ENCODE measurements at places on chromosomes 11 and 22.
A peak's percentile ranks its signal among the peaks of the same experiment; 100 is the strongest.

DNA sequence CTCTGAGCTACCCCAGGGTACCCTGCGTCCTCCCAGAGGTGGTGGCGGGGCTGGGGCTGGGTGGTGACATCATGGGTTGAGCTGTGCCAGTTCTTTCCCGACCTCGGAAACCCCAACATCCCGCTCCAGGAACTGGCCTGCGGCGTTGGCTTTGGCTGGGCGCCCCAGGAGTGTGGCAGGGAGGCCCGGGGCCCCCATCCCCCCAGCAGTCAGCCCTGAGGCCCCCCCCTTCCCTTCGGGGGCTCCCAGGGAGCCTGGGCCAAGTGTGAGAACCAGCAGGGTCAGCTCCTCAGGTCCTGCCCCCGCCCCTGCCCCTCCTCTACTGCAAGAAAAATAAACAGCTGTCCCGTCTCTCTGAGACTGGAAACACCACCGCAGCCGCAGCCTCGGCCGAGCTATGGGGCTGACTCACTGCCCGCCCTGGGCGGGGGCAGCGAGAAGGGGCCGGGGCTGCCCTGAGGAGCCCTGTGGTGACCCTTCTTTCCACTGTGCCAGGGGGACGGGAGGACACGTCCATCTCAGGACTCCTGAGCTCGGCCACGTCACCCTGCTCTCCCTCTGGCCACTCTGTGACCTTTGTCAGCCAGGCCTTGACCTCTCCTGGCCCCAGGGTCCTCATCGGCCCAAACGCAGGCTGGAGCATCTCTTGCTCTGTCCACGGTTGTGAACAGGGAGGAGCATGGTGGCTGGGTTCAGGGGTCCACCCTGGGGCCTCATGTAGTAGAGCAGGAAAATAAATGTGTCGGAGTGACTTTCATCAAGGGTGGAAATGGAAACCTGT lies 73.4 kb downstream of the WNT7B start:
- no peak for DNase-seq

- DNase-seq = no peak
Observed at GRCh38 chr11:94673386-94673785, 94.8 kb upstream of the AMOTL1 start.

DNA sequence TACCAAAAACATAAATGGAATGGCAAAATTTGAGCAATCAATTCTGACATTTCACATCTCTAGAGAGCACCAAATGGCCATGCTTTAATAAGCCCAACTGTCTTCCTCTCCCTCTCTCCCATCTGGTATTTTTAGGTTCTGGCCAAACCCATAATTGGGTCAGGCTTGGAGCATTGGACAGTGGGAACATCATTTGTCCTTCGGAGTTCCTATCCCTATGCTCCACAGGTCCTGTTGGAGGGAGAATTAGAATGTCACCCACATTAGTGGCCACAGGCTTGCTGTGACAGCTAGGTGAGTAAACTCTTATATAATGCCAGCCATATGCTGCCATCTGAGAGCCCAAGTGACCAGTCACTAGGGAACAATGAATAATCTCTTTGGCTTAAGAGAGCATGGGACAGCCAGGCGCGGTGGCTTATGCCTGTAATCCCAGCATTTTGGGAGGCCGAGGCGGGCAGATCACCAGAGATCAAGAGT lies 251.0 kb upstream of the CCDC90B start:
- DNase-seq = no peak

- DNase-seq = peak; percentile 94
Observed at GRCh38 chr11:60841797-60842667, at the start of gene CCDC86. Gene CCDC86 (plus strand): TSS chr11:60842113. CDS start chr11:60842125, 12 bp downstream.

GRCh38 chr11:116413301-116414242 lies 359.2 kb downstream of the BUD13 start:
- no peak for DNase-seq

DNA sequence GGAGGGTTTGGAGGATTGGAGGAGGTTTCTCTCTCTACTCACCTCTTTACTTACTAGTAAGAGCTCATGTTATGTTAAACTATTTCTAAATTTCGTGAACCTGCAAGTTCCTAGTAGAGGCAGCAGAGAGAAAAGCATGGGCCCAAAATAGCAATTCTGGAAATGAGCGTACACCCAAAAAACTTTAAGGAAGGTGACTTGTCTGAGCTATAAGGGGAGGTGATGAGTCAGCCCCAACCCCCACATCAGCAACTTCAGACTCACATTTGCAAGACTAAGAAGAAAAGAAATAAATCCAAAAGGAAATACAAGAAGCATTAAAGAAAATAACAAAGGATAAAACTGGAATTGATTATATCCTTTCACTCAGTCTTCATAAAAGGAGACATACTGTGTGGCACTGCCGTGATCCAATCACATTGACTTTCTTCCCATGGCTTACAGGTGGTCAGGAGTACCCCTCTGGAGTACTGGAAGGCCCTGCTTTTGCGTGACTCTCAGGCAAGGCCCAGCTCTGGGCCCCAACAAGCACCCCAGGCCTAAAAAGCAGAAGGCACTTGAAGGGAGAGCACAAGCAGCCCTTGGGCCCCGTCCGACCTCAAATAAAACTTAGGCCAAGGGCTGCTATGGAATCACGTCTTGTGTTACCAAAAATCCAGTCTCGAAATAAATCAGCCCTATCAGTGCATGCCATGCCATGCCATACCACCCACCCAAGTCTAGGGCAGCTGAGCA lies 14.3 kb downstream of the PACSIN2 start:
- no peak for DNase-seq

- DNase-seq = no peak
Observed at GRCh38 chr11:68213135-68213515, at the start of gene KMT5B. Gene KMT5B (minus strand): TSS chr11:68213296. CDS start chr11:68190076, 23,220 bp downstream.

- DNase-seq = no peak
Observed at GRCh38 chr11:35558513-35558912, 33.1 kb upstream of the PAMR1 start.

DNA sequence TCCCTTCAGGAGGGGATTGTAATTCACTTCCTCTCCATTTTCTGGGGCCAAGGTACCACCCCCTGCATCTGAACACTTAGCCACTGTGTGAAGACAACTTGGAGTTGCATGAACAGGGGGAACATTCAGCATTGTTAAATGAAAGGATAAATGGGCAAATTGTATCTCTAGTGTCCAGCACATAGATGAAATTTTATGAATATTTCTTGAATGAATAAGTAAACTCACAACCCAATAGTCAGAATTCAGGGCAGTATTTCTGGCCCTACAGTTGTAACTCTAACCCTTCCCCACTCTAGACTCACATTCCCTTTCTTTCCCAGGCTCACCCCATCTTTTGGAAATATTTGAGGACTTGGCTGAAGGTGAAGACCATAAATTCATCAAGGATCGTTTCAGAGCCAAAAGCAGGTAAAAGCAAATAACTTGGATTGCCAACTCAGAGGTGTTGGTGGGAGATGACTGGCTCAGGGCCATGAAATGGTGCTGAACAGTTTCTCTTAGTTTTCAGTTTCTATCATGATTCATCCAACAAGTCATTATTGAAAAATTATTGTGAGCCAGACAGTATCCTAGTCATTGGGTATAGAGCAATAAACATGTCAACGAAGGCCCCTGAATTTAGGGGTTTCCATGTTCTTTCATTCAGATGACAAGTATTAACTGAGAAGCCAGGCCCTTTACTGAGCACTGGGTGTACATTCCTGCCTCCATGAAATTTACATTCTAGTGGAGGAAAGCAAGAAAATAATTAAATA lies 33.3 kb upstream of the ZC3H12C start:
- no peak for DNase-seq

- no peak for DNase-seq
Observed at GRCh38 chr22:35893698-35894097, 134.9 kb downstream of the RBFOX2 start.

GRCh38 chr11:33455867-33456463 lies 198.8 kb downstream of the HIPK3 start:
- DNase-seq = no peak

DNA sequence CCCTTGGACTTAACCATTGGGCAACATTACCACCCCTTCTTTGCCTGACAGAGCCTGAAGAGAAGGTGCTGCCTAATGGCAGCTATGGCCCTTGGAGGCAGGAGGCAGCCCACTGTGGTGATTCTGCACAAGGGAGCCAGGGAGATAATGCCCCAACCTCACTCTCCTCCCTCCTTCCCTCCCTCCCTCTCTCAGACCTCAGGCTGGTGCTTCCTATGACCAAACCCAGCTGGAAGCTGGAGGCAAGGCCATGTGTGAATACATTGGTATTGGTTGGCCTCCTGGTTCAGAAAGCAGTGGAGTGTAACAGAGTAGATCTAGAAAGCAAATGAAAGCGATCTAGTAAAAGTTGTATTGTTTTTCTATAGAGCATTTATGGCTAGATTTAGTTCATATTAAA lies 233.1 kb downstream of the CSNK2A3 start:
- DNase-seq = no peak

DNA sequence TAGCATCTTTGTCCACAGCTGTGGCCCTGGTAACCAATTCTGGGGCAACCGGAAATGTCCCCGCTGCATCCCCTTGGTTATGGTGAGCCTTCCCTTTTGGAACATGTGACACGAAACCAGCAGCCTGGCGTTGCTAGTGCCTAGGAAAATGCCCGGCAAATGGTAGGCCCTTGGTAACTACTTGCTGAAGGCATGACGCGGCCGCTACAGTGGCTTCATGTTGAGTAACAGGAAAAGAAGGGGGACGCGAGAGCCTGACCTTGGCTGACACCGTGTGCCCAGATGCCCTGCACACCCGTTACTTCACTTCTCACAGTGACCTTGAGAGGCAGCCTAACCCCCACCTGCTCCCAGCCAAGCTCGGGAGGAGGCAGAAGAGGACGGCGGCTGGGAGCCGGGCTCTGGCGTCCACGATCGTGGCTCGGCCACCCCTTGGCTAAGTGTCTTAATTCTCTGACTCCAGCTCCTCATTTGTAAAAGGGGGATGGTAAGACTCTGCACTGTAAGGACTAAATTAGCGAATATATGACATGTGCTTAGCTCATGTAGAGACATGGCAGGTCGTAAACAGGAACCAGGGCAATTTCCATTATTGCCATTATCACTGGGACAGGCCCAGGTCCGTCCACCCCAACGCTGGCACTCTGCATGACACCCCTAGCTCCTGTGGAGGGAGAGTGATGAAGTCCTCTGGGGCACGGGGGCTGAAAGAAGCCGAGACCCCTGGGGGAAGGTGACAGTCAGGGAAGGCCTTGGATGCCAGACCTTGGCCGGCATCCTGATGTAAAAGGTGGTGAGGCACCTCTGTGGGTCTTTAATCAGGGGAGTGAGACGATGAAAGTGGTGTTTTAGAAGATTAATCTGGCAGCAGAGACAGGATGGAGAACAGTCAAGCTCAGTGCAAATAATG lies 18.9 kb downstream of the IFT27 start:
- DNase-seq = no peak

DNA sequence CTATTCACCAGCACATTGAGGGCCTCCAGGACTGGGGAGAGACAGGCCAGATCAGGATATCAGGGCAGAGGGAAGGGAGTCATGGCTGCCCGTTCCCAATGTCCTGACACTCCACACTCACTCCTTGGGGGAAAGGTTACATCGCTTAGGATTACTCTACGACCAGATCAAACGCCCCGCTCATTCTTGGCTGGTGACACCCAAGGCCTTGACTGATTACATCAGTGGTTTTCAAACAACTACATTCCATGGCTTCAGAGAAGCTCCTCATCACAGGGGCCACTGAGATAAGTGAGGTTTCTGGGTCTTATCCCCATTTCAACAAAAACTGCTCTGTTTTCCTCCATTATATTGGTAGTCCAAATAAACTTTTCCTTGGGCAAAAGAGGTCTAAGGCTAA lies 15.0 kb downstream of the UBE2L6 start:
- DNase-seq = no peak

GRCh38 chr11:2940921-2941821 lies 12.0 kb upstream of the PHLDA2 start:
- no peak for DNase-seq

DNA sequence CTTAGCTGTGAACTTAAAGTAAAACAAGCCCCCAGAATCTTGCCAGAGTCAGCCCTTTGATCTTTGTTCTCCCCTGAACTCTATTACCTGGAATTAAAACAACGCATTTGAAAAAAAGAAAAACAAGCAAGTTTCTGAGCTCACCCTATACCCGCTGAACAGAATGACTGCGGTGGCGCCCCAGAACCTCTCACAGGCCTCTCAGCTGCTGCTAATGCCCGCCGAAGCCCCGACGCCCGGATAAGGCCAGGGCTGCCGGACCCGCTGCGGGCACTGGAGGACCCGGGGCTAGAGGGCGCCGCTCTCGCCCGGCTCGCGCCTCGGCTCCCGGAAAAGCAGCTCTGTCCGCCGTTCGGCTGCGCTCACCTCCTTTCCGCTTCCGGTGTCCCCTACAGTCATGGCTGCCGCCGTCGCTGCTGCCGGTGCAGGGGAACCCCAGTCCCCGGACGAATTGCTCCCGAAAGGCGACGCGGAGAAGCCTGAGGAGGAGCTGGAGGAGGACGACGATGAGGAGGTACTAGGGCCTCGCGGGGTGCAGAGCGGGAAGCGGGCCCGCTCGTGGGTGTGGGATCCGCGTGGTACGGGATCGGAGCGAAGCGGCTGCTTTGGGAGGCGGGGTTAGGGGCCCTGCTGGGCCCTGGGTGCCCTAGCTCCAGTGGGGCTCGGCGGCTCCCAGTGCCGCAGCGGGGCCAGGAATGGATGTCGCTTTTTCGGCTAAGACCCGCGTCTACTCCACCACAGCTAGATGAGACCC lies at the start of gene TOMM22:
TOMM22 (plus strand) TSS at position 376 of the 754 bp plus-strand sequence; CDS start at position 398, 22 bp downstream.
- DNase-seq = peak; percentile 84

DNA sequence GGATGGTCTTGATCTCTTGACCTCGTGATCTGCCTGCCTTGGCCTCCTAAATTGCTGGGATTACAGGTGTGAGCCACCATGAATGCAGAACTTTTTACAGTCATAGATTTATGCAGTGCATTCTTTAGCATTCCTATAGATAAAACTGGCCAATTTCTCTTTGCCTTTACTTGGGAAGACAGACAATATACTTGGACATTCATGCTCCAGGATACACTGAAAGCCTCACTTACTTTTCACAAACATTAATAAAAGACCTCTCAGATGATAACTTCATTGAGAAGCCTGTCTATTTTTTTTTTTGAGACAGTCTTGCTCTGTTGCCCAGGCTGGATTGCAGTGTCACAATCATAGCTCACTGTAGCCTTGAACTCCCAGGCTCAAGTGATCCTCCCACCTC lies 12.3 kb upstream of the CLTCL1 start:
- no peak for DNase-seq

DNA sequence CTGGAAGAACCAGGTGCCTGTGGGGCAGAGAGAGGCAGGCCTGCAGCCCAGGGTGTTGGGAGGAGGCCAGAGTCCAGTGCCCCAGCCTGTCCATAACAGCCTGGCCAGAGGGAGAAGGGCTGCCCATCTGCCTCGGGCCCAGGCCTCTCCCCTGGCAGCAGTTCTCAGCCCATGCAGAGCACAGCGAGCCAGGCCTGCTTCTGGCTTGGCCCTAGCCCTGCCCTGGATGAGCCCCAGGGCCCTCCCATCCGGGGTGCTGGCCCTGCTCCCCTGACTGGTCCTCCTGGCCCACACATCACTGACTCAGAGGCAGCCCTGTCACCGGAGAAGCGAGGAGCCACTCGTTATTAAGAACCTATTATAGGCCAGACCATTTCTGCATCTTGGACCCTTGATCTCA lies 19.7 kb upstream of the MYRF start:
- DNase-seq = no peak

DNA sequence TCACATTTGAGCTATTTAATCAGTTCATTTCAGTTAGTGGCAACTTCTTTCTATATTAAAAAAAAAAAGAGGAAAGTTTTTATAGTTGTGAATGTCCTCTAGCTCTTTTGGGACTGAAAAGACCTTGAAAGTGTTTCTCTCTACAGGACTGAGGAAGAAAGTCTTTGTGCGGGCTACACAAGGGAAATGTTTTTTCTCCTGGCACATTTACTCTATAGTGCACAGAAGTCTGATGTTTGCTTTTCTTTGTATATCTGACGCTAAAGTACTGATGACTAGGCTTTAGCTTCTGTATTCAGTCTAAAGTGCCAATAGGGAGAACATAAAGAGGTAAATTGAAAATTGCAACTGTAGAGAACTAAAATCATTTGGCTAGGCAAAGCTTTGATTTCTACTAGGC lies 737.4 kb upstream of the LUZP2 start:
- no peak for DNase-seq
